Activated naive CD8-positive, alpha-beta T cell treated with anti-CD3 and anti-CD28 coated beads, Interleukin-2, amount 50 U/mL, for 16 hours (primary cell): ENCODE measurements at places on chromosomes 3 and 15.

DNA sequence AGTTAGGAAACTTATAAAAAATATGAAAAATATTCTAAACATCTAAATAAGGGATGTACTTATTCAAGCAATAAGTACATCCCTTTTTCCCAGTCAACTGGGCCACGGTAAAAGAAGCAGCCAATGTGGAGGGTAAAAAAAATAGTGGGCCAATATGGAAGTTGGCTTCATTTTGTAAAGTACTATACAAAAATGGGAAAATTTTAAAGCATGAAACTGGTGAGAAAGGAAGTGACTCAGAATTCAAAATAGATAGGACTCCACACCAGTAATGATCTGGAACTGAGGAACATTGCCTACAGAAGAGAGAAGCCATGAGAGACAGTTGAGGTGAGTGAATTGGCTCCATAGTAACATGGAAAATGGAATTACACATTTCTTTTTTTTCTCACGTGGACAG, 108.9 kb downstream of the FNDC3B start:
- DNase-seq: no peak

DNA sequence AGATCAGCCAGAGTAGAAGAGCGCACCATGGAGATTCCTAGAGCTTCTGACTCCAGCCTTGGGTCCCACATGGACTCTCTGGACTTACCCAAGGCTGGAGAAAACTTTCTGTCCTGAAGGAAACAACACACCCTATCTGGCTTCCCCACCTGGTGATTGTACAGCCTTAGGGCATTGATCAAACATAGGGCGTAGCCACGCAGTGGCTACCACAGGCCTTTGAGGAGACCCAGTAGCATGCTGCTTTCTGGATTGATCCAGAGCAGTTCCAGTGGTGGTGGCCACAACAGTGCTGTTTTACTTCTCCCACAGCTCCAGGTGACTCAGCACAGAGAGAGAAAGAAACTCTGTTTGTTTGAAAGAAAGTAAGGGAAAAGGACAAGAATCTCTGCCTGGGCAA, 23.5 kb downstream of the PYDC2 start:
- DNase-seq: no peak

GRCh38 chr3:146883288-146883687, 278.1 kb upstream of the PLSCR5 start:
- no peak for DNase-seq

GRCh38 chr3:46278816-46279672, 36.8 kb downstream of the CCR3 start:
- DNase-seq: no peak

DNA sequence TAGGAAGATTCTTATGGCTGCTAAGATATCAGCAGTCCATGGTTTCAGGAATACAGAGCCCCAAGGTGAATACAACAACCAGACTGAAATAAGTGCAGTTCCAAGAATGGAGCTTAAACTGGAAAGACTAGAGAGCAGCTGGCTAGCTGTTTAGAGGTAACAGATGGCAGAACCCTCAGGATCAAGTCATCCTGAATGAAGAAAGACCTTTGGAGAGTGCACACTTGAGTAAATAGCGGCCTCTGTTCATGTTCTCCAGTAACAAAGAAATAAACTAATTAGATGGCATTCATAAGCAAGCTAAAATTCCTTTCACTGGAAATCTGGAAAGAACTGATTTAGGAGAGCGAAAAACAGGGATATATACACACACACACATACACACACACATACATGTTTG, 968.4 kb downstream of the FHIT start:
- DNase-seq: no peak
